Motor neuron (in vitro differentiated cells): ENCODE measurements at places on chromosomes 3 and 15. TPM values are rescaled to one million over a fixed set of nuclear protein-coding genes. Genes with fewer than 3 reads are reported as not detected.

DNA sequence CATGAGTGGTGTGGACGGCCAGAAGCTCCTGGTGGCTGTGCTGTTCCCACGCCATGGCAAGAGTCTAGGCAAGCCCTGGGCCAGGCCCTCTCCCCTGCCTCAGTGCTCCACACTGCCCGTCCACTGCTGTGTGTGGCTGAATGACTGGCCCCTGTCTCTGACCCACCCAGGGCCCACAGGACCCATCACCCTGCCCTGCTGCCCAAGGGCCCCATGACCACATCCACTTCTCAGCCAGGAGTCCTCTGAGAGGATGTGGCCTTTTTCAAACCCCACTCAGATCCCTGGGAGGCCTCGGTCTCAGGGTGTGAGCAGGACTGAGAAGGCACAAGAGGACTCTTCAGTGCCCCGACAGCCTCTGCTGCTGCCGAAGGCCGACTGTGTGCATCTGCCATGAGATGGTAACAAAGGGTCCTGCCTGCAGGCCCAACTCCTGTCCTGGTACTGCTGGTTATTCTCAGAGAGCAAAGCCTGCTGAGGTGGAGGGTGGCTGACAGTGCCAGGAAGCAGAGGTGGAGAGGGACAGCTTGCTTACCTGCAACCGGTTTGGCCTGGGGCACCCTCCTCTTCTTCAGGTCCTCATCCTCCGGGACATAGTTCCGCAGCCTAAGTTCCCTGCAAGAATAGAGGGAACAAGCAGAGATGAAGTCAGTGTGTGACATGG is 47.5 kb downstream of the PTH1R start:
- ATAC-seq = no peak

DNA sequence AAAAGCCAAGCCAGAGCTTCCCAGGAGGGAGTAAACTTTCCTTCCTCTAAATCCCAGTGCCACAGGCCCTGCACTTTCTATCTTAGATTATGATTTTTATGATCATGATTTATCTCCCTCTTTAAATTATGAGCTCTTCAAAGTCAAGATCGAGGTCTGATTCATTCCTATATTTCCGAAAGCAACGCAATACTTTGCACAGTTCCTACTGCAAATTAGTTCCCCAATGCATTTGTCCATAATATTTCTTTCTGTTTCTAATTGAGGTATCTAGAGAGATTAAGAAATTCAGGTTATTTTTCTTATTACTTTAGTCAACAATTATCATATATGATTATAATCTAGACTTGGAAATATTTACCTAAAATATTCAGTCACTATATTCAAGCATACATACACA is 173.1 kb upstream of the LPP start:
- ATAC-seq = no peak

DNA sequence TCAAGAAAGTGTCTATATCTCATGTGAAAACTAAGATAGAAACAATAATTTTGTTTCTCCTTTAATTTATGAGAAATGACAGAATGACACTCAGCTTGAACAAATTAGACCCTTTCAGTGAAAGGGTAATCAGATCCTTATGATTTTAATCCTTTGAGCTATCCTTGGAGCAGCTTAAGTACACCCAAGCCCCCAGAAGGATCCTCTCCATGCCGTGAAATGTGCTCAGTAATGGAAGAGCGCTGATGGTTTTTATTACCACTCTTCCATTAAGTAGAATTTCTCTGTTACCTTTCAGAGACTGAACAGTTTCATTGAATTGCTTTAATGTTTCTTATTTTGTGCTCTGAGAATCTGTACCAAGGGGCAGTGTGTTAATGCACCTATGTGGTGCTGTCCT is 54.3 kb downstream of the HMG20A start:
- ATAC-seq = no peak

Gene VEPH1
- total RNA-seq = 4.5 and 6.2 TPM in 2 replicates

Gene GP5
- 0.08 and 0.09 TPM in 2 replicates for total RNA-seq
